ENCODE measurements at places on chromosomes 6 and 20.

DNA sequence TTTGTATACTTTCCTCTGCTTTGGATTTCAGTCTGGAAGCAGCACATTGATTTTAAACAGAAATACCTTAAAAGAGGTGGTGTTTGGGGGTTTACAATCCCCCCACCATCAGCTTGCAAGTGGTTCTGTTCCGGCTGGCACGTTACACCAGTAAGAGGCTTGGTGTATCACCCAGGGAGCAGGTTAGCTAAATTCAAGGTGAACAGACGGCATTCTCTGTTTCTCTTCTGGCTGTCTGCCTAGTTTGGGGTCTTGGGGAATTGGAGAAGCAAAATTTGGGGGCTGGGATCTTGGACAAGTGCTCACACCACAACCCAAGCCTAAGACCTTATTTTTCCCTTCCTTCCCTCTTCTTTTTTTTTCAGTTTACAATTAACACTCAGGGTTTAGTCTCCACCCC is 7.5 kb upstream of the APCDD1L start:
- no peak for DNase-seq

DNA sequence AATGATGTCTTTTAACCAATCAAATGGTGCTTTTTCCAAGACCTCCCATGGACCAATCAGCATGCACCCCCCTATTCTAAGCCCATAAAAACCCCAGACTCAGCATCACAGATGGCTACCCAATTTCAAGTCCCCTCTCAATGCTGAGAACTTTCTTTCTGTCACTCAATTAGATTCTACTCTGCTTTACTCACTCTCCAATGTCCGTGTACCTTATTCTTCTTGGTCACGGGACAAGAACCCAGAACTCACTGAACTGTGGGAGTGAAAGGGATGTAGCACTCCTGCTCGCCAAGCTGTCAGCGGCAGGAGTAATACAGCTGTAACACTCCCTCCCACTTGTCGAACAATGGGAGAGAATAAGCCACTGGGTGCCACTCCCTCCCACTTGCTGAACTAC is 20.8 kb upstream of the MAP7 start:
- DNase-seq: no peak

GRCh38 chr20:1397710-1398109 is 4.9 kb upstream of the FKBP1A start:
- no peak for DNase-seq

DNA sequence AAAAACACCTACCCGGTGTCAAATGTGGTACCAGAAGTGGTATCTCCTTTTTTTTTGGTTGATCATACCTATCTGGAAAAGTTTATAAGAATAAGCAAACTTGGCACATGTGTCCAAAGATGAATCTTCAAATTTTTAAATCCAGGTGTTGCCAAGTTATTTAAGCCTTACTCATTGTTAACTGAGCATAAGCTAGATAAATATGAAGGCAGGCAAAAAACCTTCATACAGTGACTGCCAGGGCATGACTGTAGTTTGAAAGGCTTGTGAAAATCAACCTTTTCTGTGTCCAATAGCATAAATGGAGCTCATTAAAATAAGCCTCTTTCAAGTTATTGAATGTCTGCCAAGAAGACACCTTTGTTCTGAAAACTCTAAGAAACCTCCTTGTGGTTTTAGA is 699.2 kb downstream of the DOK5 start:
- no peak for DNase-seq

- DNase-seq: no peak
Observed at GRCh38 chr6:93222071-93222851, 197.1 kb downstream of the EPHA7 start.

GRCh38 chr20:43017241-43018030 is 172.3 kb downstream of the PTPRT start:
- DNase-seq: no peak

DNA sequence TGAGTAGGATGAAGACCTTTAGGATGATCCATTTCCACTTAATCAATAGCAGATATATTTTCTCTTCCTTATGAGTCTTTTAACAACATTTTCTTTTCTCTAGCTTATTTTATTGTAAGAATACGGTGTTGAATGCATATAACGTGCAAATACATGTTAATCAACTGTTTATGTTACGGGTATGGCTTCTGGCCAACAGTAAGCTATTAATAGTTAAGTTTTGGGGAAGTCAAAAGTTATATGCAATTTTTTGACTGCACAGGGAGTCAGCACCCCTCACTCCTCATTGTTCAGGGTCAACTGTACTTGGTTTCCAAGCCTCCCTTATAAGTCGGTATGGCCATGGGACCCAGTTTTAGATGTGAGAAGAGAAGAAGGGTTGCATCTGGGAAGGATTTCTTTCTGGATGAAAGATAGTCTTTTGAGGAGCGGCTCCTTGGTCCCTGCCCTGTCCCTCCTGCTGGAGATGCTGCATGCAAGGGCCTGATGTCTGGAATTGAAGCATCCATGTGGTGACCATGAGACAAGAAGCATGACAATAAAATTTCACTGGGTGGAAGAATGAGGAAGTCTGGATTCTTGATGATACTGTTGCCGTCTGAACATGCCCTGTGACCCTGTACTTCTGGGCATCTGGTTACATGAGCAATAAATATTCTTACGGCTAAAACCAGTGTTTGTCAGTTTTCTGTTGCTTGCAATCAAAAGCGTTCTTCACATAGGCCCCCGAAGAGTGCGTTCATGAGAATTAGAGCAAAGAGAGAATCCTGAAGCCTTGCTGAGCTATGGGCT is 194.7 kb upstream of the PMEPA1 start:
- no peak for DNase-seq

DNA sequence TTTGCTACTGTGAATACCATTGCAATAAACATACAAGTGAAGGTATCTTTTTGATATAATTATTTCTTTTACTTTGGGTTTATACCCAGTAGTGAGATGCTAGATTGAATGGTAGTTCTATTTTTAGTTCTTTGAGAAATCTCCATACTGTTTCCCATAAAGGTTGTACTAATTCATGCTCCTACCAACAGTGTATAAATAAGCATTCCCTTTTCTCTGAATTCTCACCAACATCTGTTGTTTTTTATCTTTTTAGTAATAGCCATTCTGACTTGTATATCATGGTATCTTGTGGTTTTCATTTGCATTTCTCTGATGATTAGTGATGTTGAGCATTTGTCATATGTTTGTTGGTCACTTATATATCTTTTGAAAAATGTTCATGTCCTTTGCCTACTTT is 183.6 kb upstream of the LRFN2 start:
- no peak for DNase-seq

DNA sequence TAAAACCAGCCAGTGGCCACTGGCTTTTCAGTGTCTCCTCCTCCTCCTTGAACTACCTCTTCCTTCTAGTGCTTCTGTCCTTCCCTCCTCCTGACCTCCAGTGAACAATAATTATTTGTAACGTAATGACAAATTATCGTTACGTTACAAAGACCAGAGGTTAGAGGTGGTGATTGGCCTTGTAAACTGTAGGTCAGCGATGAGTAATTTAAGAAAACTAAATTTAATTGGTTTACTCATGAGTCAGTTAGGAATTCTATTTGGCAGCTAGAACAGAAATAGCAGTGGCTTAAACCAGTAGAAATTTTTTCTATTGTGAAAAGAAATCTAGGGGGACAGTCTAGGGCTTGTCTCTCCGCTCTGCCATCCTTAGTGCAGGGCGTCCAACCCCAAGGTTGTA is 38.8 kb downstream of the PPARD start:
- DNase-seq: no peak

DNA sequence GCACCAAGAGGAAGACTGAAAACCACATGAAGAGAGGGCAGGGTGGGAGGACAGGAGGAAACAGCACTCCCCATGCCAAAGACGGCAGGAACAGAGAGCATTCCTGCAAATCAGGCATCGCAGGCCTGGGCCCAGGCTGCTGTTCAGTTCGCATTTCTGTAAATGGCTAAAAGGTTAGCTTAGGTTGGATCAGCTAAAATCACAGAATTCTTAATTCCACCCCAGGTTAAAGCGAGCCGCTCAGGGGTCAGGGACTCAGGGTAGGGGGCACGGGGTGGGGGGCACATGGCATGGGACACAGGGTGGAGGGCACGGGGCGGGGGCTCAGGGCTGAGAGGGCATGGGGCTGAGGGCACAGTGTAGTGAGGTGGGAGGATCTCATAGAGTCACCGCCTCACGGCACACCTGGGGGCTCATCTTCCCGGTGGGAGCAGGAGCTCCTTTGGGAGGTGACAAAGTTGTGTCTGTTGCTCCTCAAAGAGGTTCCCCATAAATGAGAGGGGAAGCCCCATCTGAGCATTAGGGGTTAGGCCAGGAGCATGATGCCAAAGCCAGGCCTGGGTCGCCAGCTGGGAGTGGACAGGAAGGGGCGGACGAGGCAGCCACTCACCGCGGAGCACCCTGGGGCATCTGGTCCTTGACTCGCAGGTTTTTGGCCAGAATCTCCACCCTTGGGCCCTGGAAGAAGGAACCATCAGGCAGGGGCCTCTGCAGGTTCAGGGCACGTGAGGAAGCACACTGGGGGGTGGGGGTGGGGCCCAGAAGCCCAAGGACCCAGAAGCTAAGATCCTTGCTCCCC is 200.7 kb downstream of the PREX1 start:
- DNase-seq: no peak

DNA sequence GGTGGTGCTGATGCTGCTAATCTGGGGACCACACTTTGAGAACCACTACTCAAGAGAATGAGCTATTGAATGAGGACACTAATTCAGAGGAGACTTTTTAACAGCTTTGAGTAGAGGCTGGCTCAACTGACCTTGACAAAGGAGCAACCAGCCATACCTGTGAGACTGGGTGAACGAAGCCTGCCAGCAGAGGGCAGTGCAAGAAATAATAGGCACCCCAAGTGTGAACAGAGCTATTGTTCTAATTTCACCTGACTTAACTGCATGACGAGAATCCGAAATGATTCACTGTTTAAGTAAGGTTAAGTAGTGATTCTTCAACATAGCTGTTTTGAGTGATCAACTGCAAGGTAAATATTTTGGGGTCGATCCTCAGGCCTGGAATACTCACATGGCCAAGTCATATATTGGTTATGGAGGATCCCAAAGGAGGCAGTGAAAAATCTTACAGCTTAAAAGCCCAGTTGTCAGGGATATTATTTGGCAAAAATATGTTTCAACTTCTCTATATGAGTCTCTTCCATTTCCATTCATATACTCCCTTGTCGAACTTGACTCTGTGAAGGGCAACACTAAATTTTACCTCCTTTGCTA is 550.5 kb upstream of the MARCKS start:
- DNase-seq: peak; percentile 29

- DNase-seq: no peak
Observed at GRCh38 chr6:15343490-15344191, 97.8 kb downstream of the JARID2 start.

DNA sequence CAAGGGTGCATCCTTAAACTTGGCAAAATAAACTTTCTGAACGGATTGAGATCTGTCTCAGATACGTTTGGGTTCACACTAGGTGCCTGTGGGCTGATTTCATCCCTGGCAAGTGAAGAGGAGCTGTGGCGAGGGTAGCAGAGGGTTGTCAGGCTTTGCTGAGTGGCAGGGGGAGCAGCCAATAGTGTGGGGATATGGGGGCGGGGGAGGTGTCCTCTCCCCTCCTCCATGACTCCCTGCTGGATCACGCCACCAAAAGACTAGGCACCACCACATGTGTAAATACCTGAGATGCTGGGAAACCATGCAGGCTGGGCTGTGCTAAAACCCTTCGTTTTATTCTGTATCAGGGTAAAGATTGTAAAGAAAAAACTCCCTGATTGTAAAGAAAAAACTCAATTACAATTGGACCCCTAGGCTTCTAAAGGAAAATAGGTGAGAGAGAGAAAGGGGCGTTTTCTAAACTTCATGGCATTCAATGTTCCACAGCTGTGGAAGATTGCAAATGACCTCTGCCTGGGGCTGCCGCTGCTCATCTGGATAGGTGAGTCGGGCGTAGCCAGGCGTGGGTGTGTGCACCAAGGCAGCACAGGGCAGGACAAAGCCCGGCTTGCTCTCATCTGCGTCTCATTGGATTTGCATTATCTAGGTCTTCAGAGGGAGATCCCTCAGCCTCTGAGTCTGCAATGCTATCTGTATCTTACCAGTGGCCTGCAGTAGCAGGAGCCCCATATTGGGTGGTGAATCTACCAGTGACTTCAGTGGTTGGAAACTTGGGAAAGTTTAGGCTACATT is 26.9 kb upstream of the ADTRP start:
- DNase-seq: no peak

DNA sequence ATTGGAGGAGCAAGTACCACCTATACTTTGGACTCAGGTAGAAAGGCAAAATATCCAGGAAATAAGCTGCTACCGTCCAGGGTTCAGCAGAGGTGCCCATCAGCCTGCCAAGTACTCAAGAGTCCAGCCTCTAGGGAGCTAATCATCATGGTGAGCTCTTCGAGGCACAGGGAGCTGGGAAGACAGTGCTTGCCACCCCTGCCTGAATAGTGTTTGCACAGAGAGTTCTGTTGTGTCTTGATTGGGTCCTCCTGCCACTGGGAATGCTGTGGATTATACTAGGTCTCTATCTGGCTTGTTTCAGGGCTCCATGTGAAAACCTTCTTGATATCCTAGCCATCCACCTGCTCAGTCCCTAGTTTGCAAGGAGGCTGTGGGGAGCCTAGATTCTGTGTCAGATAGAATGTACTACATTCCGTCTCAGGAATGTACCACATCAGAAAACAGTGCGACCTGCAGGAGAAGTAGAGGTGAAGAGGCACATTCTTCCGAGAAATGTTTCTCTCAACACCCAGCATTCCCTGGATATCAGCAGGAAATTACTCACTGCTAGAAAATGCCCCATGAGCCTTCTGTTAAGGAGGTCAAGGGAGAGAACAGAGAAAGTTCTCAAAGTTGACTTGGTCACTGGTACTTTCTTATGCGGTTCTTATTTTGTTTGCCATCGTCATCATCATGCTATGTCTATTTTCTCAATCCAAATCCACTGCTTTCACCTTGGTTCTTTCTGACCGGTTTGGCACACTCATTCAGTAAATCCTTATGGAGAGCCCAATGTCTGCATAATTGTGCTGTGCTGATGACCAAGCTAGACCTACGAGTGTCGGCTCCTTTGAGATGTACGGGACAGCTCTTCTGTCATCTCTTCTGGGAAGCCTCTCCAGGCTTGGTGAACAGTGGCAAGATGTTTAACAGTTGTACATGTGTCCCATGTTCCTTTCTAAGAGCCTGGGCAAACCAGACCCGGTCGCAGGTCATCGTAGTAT is 30.7 kb downstream of the PTPN1 start:
- no peak for DNase-seq

DNA sequence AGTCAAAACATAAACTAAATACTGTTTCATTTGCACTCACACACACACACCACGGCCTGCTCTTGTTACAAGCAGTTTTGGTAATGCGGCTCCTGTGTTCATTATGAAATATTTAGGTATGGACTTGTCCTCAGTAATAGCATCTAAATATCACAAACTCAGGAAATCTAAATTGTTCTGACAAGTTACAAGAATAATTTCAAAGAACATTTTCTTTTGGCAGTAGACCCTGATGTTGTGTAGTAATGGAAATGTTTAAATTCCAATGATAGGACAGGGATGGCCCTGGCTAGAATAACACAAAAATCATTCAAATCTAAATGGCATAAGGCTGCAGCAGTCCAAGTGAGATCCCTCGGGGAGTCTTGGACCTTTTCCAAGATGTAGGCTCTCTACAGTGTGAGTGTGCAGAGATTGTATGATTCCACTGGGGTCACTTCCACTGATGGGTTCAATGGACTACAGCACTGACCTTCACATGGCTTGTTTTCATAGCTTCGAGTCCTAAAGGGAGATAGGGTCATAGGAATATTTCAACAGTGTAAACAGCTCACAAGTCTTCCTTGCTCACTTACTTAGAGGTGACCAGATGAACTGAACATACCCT is 210.6 kb upstream of the PLCB4 start:
- DNase-seq: no peak

Measured in T-helper 2 cell (primary cell).